Neural crest cell (in vitro differentiated cells): ENCODE measurements at places on chromosomes 7 and 10. TPM values are rescaled to one million over a fixed set of nuclear protein-coding genes. Genes with fewer than 3 reads are reported as not detected.

DNA sequence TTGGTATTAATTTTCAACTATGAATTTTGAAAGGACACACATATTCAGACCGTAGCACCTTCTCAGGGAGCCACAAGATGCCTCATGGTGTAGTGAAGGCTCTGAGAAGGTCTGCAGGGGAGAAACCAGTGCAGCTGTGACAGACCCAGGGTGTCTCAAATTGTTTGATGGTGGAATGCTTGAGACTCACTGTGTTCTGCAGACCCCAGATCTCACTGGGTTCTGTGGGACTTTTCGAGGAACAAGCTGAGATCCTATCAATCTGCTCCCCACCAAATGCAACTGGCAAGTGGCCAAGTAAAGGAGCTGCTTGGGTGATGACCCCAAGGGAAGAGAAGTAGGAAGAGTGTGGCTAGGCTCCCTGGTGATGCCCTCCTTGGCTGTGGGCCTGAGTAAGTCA is 130.5 kb upstream of the UNC5B start:
- no peak for DNase-seq

DNA sequence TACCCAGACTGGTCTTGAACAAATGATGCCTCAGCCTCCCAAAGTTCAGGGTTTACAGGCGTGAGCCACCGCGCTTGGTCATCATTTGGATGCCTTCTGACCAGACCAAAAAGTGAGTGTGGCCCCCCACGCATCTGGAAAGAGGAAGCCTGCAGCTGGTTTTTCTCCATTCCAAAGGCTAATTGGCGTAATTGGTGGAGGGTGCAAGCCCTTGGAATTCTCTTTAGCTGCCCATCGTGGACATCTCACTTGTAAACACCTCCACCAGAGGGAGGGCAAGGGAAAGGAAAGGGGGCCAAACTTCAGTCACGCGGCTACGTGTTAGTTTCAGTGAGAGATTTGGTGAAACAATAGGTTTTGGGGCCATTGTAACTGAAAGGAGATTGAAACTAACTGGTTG is 4.1 kb upstream of the ARHGAP21 start:
- no peak for DNase-seq

DNA sequence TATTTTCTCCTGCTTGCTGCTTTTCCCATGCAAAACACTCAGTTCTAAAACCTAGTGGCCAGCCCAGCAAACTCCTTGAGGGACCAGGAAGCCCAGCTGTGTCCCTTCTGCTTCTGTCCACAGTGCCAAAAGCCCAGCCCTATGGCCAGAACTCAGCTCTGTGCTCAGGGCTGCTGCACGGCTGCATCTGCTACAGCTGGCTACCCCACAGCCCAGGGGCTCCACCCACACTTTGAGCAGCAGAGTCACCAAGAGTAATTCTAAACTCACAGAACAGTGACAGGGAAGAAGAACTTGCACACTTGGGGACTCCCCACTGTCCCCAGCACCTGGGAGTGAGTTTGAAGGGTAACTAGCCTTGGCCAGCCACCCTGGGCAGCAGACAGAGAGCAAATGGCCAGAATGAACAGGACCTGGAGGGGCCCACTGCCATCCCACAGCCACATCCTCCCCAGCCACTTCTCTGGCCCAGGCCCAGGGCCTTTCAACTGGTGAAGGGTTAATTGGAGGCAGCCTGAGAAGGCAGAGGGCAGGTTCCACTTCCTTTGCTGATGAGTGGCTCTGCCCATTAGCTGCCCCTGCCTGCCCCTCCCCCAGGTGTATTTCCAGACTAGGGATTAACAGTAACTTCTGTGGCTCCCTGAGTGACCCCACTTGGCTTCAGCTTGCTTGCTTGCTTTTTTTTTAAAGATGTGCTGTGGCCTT is 28.1 kb upstream of the TRIM8 start:
- no peak for DNase-seq

GRCh38 chr7:108289852-108290251 is 159.7 kb upstream of the LAMB4 start:
- DNase-seq = no peak

DNA sequence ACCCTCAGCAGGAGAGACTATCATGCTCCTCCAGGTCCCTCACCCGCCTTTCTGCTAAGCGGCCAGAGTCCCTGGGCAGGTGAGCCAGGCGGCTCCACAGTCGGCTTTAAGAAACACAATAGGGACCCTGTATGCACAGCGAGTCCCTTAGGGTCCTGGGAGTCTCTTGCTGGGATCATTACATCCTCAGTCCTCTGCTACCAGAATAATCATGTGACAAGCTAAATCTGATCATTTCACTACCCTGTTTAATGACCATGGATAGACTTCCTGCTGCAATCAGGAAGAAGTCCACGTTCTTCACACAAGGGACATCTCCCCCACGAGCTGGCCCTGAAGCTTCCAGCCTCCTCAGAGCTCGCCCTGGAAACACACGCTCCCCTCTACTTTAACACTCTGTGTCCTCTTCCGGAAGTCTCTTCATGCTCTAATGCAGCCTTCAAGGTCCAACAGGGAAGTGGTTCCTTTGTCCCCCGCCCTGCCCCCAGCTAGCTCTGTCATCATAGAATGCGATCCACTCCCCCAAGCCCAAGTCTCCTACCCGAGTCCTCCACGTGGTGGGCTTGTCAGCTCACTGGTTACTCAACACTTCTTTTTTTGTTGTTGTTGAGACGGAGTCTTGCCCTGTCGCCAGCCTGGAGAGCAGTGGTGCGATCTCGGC is 101.5 kb downstream of the RNF216 start:
- no peak for DNase-seq

DNA sequence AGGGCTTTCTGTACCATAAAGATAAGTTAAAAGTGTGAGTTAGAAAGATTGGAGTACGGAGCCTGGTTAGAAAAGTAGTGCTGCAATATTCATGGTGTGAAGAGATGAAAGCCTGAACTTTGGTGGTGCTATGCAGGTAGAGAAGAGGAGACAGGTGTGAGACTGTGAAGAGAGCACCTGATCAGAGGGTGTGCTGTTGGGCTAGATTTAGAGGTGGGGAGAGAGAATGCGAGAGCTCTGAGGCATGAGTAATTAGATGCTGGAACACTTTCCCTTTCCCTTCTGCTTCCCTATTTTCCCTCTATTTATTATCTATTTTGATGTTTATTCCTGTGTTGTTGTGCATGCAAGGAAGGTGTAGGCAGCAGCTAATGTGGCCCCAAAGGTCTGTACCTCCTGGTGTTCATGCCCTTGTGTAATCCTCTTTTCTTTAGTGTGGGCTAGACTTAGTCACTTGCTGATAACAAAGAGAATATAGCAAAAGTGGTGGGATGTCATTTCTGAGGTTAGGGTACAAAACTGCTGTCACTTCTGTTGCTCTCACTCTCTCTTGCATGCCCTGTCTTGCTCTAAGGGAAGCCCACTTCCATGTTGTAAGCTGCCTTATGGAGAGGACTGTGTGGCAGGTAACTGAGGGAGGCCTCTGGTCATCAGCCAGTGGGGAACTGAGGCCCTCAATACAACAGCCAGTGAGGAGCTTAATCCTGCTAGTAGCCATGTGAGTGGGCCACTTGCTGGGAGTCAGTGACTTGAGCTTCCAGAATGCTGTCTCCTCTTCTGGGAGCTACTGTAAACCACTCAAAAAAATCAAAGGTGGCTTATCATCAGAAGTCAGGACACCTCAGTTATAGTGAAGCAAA is 2.6 kb upstream of the ATXN7L1 start:
- DNase-seq = no peak

DNA sequence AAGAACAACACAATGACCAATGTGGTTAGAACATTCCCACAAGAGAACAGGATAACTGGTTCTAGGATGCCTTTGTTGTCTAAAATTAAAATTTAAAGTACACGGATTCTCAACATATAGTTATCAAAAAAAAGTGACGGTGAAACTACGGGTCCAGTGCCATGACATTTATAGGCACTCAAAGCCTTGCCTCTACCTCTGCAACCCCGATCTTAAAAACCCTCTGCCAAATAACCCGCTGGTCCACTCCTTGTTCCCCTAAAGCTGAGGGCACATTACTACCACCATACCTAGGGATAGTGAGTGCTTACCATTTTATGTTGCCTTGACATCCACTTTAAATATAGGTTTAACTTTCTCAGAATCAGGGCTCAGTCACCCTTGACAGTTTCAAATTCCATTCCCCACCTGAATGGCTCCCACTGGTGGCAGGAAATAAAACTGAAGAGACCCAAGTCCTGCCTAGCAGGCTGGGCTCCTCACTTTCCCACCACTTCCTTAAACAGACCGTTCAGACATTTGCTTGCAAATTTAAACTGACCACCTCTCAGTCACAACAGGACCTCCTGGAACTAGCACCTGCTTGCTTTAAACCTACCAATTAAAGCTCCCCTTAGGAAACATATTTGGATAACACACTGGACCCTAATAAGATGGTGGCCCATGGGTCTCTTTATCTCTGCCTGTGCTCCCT is 169.9 kb upstream of the ASAH2 start:
- no peak for DNase-seq

- no peak for DNase-seq
These were observed 3.6 kb upstream of the ITGB8 start for GRCh38 chr7:20327055-20327454.

DNA sequence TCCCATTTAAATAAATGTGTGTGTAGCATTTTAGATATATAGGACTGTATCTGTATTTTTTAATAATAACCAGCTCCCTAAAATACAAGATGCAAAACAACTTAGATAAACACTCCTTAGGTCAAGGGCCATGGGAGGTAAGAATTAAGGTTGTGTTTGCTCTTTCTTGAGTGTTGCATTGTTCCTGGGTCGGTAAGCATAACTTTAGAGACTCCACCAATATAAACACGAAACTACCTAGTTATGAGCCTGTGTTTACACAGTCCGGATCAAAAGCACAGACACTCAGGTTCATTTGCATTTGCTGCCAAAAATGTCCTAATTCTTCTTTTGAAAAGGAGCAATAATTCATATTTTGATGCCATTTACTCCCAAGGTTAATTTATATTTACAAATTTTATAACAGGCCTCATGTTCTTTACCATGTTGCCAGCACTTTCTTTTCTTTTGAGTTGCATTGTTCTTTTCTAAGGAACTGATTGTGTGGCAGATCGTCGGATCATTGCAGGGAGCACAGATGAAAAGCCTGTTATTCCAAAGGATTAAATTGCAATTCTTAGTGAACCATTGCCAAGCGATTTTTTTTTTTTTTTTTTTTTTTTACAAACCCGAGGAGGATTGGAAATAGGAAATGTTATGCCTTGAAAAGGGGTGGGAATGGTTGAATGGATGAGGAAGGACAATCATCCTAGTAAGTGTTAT is 45.8 kb upstream of the GLCCI1 start:
- no peak for DNase-seq

GRCh38 chr7:3089493-3089892 is 45.8 kb upstream of the CARD11 start:
- peak; percentile 28 for DNase-seq

- no peak for DNase-seq
These were observed 130.3 kb downstream of the SDK1 start for GRCh38 chr7:3431306-3431705.

GRCh38 chr10:69086001-69086509 is 1.8 kb upstream of the SRGN start:
- DNase-seq = no peak

GRCh38 chr10:42112331-42113157 is 525.8 kb downstream of the ZNF33B start:
- no peak for DNase-seq

DNA sequence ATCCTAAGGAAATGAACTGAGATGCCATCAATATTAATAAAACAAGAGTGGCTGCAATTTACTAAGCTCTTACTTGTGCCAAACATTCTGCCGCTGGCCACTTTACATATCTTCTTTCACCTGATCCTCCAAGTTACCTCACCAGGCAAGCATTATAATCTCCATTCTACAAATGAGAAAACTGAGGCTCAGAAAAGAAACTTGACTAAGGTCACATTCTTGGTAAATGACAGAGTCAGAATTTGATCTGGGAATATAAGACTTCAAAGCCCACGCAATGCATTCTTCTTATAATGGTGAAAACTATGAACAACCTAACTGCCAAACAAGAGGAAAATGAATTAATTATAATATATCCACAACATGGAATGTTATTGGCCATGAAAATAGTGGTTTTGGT is 46.1 kb upstream of the SMNDC1 start:
- no peak for DNase-seq

- peak; percentile 36 for DNase-seq
These were observed 43.4 kb downstream of the PRF1 start for GRCh38 chr10:70558871-70559810.

GRCh38 chr7:8121243-8121642 is 140.7 kb downstream of the ICA1 start:
- DNase-seq = no peak

- DNase-seq = no peak
These were observed 39.5 kb downstream of the GNG11 start for GRCh38 chr7:93960986-93961385.

DNA sequence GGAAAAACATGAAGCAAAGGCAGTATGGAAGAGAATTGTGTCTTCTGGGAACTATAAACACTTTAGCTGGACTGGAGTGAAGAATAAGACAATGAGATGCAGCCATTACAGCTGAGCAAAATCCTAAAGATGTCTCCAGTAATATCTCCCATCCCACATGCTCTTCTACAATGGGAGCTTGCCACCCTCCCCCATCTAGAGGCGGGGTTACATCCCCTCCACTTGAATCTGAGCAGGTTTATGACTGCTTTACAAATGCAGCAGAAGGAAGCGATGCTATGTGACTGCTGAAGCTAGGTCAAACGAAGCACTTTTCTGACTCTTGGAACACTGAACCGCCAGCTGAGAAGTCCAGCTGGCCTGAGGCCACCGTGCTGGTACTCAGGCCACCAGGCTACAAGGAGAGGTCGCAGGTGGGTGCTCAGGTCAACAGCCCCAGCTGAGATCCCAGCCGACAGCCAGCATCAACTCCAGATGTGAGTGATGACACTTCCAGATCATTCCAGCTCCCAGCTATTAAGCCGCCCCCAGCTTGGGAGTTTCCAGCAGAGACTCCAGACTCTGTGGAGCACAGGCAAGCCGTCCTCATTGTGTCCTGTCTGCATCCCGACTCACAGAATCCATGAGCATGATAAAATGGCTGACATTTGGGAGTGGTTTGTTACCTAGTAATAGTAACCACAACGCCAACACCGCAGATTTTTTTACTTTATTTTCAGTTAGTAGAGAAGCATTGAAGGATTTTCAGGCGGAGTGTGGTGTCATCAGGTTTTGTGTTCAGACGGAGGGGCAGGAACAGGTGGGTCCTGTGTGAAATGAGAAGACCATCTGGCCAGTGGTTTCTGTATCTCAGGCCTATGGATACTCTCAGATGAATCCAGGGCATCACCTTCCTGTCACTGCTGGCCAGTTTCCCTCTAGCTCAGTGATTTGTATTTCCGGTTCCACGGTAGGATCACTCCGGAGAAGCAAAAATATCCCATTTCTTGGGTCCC is 89.3 kb downstream of the NPY start:
- DNase-seq = no peak

Gene CACNA2D1
- 3.1 and 4.5 TPM in 2 replicates for total RNA-seq

Gene LLCFC1
- not detected in 2 replicates for total RNA-seq

Gene FEZF1
- total RNA-seq = not detected in 2 replicates

Gene PNLIP
- not detected in 2 replicates for total RNA-seq

Gene TAC1
- total RNA-seq = 0.45 TPM in 1 of 2 replicates, not detected in the other

Gene PRKCQ
- total RNA-seq = 3.2 and 3.3 TPM in 2 replicates

Gene DPYSL4
- 145 and 155 TPM in 2 replicates for total RNA-seq

Gene SPDYE2
- not detected in 2 replicates for total RNA-seq

Gene VAX1
- 0.16 and 0.23 TPM in 2 replicates for total RNA-seq

Gene TUBAL3
- total RNA-seq = not detected in 2 replicates
